ENCODE measurements at places on chromosomes 2 and 18.

- peak; percentile 27 for DNase-seq
These were observed 59.4 kb upstream of the MSTN start for GRCh38 chr2:190121971-190122370.

GRCh38 chr2:234405462-234405861 lies 91.4 kb downstream of the ARL4C start:
- no peak for DNase-seq

DNA sequence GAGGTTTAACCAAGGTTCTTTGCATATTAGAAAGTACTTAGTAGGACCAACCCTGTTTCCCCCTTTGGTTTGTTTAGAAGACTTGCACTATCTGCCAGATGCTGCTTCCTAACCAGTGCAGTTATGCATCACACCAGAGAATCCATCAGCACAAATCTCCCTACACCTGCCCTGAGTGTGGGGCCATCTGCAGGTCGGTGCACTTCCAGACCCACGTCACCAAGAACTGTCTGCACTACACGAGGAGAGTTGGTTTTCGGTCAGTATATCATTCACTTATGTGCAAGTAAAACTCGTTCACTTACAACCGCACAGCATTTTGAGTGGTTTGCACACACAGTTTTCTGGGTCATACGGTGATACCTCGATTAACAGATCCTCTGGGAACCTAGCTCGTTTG lies 69.7 kb downstream of the ZNF532 start:
- DNase-seq, result no peak

- DNase-seq, result no peak
These were observed 71.4 kb downstream of the ZEB2 start for GRCh38 chr2:144448389-144449027.

DNA sequence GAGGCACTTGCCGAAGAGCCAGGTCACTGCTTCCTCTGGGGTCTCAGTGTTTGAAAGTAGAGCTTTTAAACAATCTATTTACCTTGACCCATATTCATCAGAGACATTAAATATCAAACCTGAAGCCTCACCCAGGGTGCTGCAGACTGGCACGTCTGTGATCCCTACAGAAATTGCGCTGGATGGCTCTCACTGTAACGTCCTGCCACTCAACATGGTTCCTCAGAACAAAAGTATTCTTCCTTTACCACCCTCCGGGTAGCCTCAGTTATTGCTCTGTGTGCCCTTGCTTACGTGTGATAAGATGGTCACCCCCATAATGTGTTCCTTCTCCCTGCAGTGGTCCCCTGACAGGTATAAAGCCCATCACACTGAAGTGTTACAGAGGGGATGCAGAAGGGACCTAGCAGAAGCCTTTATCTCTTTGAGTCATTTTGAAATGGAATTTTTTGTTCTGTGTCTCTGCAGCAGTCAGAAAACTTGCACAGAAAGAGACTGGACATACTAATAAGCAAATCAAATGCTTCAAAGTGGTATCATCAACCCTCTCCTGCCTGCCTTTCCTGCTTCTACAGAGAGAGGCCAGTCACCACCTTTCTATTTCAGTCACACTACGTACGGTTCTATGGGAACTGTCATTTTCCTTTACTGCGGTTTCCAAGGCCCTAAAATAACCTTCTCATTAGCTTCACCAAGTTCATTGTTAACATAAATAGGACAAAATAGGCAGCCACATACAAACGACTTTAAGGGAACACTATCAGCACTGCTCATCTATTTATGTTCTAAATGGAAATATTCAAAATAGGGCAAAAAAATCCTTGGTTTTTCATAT lies 86.8 kb downstream of the METTL8 start:
- DNase-seq, result no peak

DNA sequence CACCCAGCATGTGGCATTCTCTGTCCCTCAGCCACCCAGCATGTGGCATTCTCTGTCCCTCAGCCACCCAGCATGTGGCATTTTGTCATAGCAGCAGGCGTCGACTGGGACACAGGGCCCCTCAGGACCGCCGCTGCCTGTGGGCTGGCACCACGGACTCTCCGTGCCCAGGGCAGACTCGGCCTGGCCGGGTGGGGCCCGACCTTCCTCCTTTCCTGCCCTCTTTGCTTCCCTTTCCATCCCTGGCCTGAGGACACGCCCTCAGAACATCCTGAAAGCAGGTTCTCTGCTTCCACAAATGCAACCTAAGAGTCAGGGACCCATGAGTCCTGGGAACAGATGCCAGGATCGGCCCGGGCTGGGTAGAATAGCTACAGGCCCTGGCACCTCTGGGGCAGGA lies 291.4 kb upstream of the SALL3 start:
- DNase-seq, result no peak

- no peak for DNase-seq
These were observed 460.3 kb downstream of the MEIS1 start for GRCh38 chr2:66895206-66895605.

DNA sequence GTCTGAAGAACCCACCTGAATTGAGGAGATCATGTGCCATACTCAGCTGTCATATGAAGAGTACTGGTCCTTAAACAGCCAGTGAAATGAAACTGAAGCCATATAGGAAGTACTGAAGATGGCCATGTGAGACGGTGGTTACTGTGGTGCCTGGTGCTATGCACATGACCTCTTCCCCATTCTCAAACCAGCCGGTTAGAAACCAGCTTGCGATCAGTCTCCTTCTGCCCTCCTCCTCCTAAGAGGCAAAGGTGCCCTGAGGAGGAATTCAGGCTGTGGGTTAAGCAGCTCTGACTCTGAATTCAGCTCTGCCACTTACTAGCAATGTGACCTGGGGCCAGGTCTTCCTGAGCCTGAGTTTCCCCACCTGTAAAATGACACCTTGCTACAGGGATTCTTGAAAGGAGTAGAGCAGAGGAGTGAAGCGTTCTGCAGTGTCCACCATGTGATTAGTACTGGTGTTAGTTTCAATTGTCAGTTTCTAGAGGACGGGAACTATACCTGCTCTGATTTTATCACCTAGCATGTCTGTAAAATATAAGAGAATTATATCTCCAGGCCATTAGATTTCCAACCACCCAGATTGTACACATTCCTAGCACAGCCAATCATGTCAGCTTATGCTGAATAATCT lies 5.1 kb downstream of the FECH start:
- no peak for DNase-seq

DNA sequence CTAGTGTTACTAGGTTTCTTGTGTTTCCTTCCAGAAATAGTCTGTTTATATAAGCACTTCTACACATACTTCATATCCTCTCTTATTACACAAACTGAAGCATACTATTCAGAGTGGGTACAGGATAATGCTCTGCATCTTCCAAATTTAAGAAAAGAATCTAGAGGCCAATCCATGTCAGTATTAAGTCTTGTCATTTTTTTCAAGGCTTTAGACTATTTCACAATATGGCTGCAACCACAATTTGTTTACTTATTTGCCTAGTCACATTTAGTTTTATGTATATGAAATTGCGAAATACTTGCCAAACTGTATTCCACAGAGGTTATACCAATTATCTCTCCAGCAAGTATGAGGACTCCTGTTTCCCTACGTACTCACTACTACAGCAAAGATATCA lies 27.9 kb downstream of the IWS1 start:
- DNase-seq, result no peak

DNA sequence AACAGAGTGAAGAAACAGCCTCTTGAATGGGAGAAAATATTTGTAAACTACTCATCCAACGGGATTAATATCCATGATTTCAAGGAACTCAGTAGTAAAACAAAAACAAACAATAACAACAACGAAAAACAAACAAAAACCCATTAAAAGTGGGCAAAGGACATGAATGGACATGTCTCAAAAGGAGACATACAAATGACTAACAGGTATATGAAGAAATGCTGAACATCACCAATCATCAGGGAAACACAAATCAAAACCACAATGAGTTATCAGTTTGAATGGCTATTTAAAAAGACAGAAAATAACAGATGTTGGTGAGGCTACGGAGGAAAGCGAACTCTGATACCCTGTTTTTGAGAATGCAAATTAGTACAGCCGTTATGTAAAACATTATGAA lies 224.8 kb upstream of the NRXN1 start:
- DNase-seq, result no peak

DNA sequence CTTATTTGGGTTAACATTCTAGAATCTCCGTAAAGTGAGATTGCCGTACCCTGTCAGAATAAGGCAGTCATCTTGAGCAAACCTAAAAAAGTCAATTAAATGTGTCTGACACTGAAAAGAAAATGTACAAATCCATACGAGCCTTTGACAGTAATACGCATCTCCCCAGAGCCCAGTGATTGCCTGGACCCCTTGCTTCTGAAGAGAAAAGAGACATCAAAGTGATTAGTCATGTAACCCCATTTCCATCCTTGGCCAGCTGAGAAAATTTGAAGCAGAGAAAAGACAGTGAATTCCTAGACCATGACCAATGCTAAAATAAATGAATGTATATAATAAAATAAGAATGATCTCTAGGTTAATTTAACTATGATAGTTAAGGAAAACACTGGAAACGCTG lies 1499.4 kb downstream of the SUCLG1 start:
- DNase-seq, result no peak

DNA sequence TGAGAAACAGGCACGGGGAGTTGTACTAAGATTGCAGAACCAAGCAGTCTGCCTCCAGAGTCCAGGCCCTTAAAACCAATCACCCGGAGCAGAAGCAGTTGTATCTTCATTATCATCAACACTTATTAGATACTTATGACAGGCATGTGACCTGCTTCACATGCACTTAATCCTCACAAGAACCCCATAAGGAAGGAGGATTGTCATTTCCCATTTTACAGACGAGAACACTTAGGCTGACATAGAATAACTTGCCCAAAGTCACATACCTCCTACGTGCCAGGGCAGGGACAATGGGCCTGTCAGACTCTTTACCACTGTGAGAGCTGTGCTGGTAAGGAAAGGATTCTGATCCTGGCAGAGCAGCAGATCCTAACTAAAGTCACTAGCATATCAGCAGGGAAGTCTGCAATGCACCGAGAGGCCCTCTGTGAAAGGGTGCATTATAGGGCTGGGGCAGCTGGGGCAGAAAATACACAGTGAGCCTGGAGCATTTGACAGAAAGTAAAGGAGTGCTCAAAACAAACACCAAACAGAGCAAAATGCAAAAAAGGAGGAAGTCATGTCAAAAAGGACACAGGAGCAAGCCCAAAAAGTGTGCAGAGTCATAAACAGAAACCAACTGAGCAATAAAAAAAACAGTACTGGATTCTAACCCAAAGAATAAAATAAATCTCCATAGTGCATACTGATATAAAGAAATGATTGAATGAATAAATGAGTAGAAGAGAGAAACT lies 55.9 kb upstream of the SP3 start:
- no peak for DNase-seq

GRCh38 chr2:9631878-9632700 lies 1.3 kb upstream of the YWHAQ start:
- peak; percentile 75 for DNase-seq

GRCh38 chr2:182186132-182186735 lies 200.6 kb downstream of the PPP1R1C start:
- DNase-seq, result no peak

DNA sequence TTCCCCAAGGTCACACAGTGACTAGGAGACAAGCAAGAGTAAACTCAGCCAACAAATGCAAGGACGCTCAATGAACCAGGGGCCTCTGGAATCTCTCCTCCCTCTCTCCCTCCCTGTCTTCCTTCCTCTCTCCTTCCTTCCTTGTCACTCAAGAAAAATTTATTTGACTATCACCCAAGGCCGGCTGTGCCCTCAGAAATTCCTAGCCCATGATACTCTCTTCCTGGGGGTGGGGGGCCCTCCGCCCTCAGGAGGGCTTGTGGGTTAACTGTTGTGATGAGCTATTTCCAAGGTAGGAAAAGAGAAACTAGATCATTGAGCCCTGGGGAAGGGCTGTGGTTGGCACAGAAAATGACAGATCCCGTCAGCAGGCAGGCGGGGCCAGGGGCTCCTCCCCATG lies 21.7 kb downstream of the INHBB start:
- DNase-seq, result no peak

DNA sequence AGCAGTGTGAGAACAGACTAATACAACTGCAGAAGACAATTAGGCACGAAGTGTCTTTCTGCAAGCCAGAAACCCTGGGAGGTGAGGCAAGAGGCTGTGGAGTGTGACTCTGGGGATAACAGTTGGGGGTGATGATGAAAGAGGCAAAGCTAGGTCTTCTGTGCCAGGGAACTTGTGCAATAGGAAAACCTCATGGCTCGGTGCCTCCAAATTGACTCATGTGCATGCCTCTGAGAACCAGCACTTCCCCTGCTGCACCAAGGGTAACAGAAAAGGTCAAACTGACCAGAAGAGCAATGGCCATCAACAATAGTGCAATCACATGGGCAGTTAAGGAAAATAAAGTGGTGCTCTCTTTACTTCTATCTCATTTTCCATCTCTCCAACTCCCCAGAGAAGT lies 136.4 kb downstream of the SCG2 start:
- no peak for DNase-seq

- DNase-seq, result peak; percentile 33
These were observed 3.4 kb downstream of the PXDN start for GRCh38 chr2:1740716-1741589.

GRCh38 chr2:169664978-169665930 lies 29.0 kb downstream of the CFAP210 start:
- DNase-seq, result no peak

DNA sequence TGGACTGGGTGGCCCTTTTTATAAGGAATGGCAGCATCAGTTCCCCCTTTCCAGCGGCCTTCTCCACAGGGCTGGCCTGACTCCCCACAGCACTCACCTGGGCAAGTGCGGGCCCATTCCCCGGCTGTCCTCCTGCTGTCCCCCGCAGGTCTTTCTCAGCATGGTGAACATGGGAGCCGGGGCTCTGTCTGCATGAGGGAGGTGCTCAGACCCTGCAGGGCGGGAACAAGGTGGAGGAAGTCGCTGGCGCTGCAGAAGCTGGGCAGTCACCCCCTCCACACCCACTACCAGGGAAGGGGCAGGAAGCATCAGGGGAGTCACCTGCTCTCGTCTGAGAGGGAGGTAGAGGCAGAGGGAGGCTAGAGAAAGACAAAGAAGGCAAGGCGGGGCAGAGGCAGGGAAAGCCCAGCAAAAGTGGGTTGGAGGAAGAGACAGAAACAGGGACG lies 12.2 kb downstream of the HES6 start:
- peak; percentile 69 for DNase-seq

- DNase-seq, result peak; percentile 70
These were observed 111.6 kb upstream of the NABP1 start for GRCh38 chr2:191566344-191566743.

GRCh38 chr2:231957913-231958763 lies 3.4 kb upstream of the DIS3L2 start:
- no peak for DNase-seq

DNA sequence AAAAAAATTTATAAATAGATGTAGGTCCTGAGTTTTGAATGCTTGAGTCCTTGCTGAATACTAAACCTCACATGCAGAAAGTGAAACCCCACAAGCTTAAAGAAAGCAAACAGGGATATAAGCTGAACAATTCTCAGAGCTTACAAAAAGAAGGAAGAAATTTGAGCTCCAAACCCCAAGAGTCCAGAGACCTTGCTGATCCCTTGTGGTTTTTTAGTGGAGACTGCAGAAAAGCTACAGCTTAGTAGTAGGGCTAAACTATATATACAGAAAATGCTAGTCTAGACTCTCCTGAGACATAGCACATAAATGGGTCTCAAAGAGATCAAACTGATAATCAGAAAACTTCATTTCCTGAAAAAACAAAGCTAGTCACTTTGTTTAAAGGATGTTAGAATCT lies 1548.1 kb upstream of the ZEB2 start:
- DNase-seq, result no peak

GRCh38 chr2:18903750-18904149 lies 314.4 kb upstream of the NT5C1B start:
- no peak for DNase-seq

GRCh38 chr18:70397259-70397925 lies 108.5 kb downstream of the SOCS6 start:
- no peak for DNase-seq

Measured in H7 (cell line).